Ecto neural progenitor cell (in vitro differentiated cells): ENCODE measurements at places on chromosomes 12 and 14.

GRCh38 chr14:64444984-64445845 is 20.1 kb upstream of the AKAP5 start:
- no peak for DNase-seq

DNA sequence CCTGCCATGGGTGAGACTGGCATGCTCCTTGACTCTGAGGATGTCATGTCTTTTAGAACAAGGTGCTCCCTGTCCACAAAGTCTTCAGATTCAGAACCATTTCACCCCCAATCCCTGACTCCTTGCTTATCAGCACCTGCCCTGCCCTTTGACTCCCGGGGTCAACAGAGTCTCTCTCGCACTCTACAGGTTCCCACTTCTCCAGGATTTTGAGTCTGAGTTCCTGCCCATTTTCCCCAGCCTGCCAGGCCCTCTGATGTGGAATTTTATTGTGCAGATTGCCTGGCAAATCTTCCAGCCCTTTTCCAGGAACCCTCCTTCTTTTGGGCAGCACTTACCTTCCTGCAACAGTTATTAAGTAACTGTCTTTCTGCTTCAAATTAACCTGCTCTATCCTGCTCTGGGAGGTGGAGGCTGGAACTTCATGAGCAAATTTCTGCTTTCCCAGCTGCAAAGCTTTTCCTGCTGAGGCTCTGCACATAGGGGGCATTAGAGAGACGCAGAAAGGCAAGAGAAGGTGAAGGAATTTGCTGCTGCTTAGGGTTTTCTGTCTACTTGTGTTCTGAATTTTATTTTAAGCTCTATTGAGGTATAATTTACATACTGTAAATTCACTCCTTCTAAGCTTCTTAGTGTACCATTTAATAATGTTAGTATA is 259.1 kb downstream of the PCNX1 start:
- DNase-seq: no peak

- no peak for DNase-seq
These were observed 251.0 kb upstream of the FKBP4 start for GRCh38 chr12:2543801-2544200.

- no peak for DNase-seq
These were observed 84.9 kb downstream of the ASCL4 start for GRCh38 chr12:107859367-107859766.

DNA sequence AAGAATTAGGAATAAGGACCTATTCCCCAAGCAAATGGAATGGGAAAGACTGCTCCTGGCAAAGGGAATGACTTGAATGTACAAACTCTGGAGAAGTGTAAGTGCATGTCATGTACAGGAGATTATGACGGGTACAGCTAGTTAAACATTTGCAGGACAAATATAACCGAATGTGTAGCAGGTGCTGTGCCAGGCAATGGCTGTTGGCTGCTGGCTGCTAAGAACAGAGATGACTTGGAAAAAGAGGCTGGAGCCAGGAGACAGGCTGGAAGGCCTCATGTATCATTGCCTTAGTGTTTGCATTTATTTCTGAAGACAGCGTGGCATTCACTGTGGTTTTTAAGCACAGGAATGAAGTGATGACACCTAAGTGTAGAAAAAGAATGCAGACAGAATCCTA is 136.8 kb downstream of the TTC8 start:
- DNase-seq: no peak

DNA sequence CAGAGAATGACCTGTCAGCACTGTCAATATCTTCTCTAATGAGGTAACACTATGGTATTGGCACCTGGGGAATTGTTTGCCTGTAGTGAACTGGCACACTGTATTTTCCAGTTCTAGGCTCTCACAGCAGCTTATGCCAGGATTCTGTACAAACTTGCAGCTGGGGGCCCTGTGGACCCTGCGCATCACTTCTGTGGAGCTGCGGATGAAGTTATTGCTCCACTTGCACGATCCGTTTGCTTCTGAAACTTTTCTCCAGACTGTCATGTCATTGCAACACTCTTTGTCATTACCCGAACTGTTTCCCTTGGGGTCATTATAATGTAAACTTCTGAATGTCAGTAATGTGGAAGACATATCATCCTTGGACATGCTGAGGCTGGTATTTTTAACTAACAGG is 3.9 kb downstream of the RNASE11 start:
- DNase-seq: no peak

GRCh38 chr12:97714107-97714563 is 251.5 kb downstream of the RMST start:
- DNase-seq: no peak

DNA sequence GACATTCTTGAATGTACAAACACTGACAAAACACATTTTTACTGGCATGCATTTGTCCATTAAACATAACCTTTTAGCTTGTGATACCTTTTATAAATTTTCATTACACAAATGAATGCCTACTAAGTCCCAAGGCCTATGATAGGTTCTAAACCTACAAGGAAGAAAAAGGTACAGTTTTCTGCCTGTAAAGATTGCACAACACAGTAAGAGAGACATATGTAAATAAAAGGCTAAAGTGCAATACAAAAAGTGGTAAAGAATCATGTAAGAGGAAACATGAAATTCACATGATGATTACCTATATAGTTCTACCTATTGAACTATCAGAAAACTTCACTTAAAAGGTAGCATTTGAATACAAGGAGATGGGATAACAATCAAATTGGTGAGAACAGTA is 14.6 kb upstream of the ARID4A start:
- no peak for DNase-seq

- no peak for DNase-seq
These were observed 17.2 kb downstream of the PLEKHG3 start for GRCh38 chr14:64721391-64721791.

DNA sequence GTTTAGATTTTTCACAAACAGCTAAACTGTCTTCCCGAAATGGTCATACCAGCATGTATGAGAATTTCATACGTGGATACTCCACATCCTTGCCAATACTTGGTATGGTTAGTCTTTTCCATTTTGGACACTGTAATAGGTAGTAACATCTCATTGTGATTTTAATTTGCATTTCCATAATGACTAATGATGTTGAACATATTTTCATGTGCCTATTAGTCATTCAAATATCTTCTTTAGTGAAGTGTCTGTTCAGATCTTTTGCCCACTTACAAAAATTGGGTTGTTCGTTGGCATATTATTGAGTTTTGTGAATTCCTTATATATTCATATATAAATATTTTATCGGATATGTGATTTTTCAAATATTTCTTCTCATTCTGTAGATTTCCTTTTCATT is 78.0 kb upstream of the GNG2 start:
- DNase-seq: no peak

- peak; percentile 49 for DNase-seq
These were observed 745 bp upstream of the NAA30 start for GRCh38 chr14:57389646-57390036.

DNA sequence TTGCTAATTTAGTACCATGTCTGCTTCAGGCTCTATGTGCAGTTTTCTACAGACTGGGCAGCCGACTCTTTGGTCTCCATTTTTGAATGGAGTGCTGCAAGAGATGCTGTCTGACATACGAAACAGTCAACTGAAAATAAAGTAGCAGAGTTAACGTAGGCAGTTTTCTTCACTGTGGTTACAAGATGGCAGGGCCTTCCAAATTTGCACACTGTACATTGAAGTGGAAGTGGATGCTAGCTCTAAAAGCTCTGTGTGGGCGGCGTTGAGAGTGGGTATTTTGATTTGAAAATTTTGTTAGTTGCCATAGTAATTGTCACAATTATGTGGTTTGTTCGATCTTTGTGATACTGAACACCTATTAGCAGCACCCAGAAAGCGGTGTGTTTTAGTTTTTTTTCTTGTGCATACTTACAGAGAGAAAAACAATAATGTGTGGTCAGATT is 154.9 kb upstream of the ATP2B1 start:
- no peak for DNase-seq

- DNase-seq: no peak
These were observed 31.2 kb upstream of the PLEKHG6 start for GRCh38 chr12:6279256-6279628.

GRCh38 chr12:116303929-116304328 is 26.4 kb upstream of the MED13L start:
- DNase-seq: no peak

- DNase-seq: no peak
These were observed 77.8 kb downstream of the CCDC88C start for GRCh38 chr14:91339671-91340369.

GRCh38 chr12:56565510-56566101 is 44.0 kb downstream of the RBMS2 start:
- peak; percentile 66 for DNase-seq

DNA sequence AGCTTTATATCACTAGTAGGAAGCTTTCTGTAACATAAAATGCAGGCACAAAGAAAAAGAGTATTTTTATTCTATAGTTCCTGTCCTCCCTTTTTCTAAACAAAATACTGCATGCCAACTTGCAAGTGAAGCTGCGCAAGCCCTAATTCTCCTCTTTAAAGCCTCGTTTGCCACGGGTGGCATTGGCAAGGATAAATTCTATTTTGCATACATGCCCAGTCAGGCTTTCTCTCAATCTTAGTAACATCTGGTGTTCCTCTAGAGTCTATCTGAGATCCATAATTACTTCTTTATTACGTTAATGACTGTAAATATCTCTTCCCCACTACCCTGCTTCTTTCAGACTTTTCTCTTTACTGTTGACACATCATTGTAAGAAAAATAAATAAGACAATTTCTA is 97.1 kb upstream of the DAAM1 start:
- no peak for DNase-seq

DNA sequence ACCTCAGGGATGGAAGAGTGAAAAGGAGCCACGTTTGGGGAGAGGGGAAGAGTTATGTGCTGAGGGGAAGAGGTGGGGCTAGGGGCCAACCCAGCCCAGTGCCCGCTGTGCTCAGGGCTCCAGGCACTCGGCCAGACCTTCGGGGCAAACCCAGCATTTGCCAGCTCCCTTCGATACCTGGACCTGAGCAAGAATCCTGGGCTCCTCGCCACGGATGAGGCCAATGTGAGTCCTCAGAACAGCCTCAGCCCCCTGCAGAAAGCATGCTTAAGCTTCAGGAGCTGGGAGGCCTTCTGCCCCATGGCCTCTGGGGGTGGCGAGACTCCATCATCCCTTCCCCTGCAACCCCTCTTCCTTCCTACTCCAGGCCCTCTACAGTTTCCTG is 5.0 kb downstream of the CARMIL3 start:
- no peak for DNase-seq

- peak; percentile 93 for DNase-seq
These were observed 3.8 kb upstream of the CACNB3 start for GRCh38 chr12:48814262-48815125.

DNA sequence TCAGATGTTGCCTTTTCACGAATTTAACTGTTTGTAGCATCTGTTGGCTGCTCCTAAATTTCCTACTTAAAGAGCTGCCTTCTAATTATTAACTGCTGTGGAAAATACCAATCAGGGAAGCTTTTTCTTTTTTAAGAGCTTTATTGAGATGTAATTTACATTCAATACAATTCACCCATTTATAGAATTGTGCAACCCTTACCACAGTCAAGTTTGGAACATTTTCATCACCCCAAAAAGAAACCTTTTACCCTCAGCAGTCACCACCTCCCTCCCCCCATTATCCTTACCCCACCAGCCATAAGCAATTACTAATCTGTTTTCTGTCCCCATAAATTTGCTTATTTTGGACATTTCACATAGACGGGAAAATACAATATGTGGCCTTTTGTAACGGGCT is 1.4 kb downstream of the PCNX4 start:
- no peak for DNase-seq

DNA sequence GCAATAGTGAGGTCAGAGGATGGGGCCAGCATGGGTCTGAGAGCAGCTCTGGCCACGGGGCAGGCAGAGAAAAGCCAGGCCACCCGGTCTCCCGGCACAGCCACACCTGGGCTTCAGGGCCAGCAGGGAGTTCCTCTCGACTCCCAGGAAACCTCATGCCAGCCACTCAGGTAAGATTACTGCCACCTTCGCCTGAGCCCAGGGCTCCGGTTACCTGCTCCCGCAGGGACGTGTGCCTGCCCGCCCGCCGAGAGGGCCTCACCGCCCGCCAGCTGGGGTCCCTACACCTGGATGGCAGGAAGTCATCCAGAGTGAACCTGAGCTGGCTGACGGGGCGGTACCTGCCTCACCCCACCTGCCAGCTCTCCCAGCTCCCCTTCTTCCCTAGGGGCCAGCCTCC is 7.3 kb downstream of the JAG2 start:
- DNase-seq: no peak

DNA sequence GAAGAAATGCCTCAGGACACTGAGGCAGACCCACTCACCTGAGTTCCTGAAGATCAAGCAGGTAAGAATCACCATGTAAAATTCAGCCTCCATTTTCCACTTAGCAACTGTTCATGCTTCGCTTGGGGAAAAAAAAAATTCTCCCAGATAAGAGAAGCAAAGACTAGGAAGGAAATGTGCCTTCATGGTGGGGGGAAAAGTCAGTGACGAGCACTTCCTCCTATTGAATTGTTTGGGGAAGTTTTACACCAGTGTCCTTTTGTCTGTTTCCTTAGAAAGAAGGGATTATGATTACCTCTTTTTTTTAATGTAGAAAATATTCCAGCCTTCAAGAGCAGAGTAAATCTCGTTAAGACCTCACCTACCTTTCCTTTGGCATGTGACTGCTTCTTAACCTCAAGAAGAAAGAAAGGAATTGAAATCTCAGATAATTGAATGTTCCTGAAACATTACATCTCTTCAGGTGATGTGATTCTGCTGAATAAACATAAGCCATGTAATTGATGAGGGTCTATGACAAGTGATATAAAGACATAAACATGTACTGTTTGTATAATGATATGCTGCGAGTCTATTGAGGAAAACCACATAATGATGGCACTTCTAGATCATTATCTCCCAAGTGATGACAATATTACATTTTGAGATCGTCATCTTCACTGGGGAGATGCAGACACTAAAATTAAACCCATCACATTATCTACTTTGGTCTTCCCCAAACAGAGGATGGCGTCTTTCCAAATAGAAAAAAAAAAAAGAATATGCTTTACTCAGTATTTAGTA is at the start of gene PTPRB:
Gene PTPRB (minus strand): TSS at position 127 of the 783 bp plus-strand sequence. CDS start 34 bp downstream, at position 93.
- DNase-seq: no peak

DNA sequence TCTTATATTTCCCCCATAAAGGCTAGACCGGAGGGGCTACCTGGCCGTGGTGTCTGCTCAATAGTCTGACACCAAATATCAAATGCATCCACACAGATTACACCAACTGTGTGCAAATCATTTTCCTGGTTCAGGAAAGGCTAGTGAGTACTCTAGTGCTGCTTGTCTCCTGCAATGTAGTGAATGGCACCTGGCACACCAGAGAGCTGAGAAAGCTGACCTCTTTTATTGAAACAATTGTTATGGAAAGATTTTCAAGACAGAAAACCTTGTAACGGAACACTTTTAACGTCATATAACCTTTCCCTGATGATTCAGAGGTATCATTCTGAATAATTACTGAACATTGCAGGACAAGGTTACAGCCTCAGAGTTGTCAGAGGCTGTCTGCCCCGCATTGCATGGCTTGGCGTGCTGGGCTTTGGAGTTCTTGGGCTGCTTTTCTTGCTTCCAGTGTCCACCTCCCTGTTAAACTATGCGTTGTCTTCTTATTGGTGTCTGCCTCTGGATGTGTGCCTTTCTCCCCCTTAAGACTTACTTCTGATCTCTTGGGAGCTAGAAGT is 40.7 kb upstream of the HDAC7 start:
- DNase-seq: no peak

- no peak for DNase-seq
These were observed 107.1 kb upstream of the MYL2 start for GRCh38 chr12:111027431-111027830.
